RPMI7951 (cell line): ENCODE measurements at places on chromosomes 6 and 20. TPM values are rescaled to one million over a fixed set of nuclear protein-coding genes. Genes with fewer than 3 reads are reported as not detected.

Gene BEND6
- total RNA-seq = 21.6 and 24.6 TPM in 2 replicates

Gene SNPH
- total RNA-seq = 7.0 and 9.4 TPM in 2 replicates

Gene SLC17A3
- not detected in 2 replicates for total RNA-seq

Gene NEDD9
- total RNA-seq = 8.1 and 11.5 TPM in 2 replicates

Gene BPI
- total RNA-seq = 0.24 and 0.29 TPM in 2 replicates

Gene CEBPB
- 27.9 and 36.7 TPM in 2 replicates for total RNA-seq

Gene LATS1
- total RNA-seq = 18.8 and 23.1 TPM in 2 replicates

Gene ZNF217
- 16.8 and 23.1 TPM in 2 replicates for total RNA-seq

Gene PI3
- total RNA-seq = not detected in 2 replicates

Gene KLHDC3
- 69.3 and 89.0 TPM in 2 replicates for total RNA-seq

Gene FAM83B
- total RNA-seq = not detected in 2 replicates

Gene TSBP1
- total RNA-seq = not detected in 2 replicates
